ENCODE measurements at places on chromosomes 7 and 10. TPM values are rescaled to one million over a fixed set of nuclear protein-coding genes. Genes with fewer than 3 reads are reported as not detected.

AKR1C3 gene
- total RNA-seq = 69.5 TPM

CYP26A1 gene
- total RNA-seq = not detected

GRCh38 chr10:113497198-113497597, 55.7 kb upstream of the HABP2 start:
- DNase-seq = no peak

DNA sequence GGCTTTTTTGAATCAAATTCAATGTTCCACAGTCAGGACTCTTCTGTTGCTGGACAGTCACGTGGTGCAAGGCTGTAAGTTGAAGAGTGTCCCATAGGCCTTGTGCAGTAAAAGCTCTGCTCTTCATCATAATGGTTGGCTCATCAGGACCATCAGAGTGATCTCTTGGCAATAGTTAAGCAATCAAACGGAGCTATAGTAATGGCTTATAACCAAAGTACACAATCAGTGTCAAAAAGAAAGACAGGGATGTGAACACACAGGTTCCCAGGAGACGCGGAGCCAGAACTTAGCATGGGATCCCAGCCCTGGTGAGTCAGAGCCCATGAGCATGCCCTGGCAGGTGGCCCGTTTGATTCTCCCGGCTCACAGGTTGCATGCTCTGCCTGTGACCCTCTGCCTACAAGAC, 10.8 kb upstream of the GPNMB start:
- DNase-seq = peak; percentile 99

DNA sequence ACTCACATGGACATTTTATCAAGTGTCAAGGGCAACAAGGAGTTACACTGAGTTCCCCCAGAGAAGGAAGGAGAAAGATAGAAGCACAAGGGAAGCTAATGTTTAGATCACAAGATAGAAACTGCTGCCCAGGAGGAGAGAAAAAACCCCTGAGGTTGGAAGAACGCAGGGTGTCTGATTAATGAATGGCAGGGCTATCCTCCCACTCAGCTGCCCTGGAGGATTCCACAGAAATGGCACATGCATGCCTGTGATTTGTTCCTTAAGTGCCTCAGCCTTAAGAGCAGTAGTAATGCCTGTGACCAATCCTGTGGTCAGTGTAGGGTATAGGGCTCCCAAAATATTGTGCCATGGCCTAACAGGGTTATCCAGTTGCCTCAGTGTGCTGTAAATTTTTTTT, 20.2 kb downstream of the DNAJB9 start:
- DNase-seq = no peak
